ENCODE measurements at places on chromosomes 1 and 21.

GRCh38 chr1:92538413-92539061 is 51.8 kb upstream of the GFI1 start:
- DNase-seq = no peak

- DNase-seq = no peak
Observed at GRCh38 chr1:43711524-43712386, 4.4 kb downstream of the ST3GAL3 start.

DNA sequence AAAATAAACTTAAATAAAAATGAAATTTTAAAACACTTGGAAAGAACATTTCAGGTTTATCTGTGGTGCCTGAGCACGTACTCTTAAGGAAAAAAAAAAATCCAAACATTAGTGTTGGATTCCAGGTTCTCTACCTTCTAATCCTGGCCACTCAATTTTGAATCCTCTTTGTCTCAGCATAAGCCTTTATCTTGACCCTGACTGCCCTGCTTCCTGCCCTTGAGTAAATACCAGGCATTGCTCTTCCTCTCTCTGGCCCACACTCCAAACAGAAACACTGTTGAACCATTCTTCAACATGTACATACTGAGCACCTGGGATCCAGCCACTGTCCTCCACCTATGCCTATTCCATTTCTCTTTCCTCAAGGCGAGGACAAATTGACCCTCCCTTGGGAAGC is 11.4 kb upstream of the VANGL1 start:
- no peak for DNase-seq

DNA sequence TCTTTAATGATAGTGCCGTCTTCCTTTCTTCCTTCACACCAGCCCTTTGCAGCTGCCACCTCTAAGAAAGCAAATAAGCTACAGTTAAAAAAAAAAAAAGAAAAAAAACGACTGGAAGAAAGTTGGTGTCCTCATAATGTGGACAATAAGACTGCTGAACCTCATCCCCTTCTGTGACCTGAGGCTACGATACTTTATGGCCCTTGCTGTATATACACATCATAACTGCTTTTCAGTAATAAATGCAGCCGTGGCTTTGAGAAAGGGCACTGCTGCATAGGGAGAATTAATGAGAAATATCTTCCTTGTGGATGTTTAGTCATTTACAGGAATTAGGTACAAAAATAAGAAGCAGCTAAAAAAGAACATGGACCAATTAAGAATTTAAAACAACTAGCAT is 333.8 kb upstream of the ADGRL2 start:
- DNase-seq = no peak

GRCh38 chr1:222950892-222951291 is 136.1 kb downstream of the DISP1 start:
- no peak for DNase-seq

DNA sequence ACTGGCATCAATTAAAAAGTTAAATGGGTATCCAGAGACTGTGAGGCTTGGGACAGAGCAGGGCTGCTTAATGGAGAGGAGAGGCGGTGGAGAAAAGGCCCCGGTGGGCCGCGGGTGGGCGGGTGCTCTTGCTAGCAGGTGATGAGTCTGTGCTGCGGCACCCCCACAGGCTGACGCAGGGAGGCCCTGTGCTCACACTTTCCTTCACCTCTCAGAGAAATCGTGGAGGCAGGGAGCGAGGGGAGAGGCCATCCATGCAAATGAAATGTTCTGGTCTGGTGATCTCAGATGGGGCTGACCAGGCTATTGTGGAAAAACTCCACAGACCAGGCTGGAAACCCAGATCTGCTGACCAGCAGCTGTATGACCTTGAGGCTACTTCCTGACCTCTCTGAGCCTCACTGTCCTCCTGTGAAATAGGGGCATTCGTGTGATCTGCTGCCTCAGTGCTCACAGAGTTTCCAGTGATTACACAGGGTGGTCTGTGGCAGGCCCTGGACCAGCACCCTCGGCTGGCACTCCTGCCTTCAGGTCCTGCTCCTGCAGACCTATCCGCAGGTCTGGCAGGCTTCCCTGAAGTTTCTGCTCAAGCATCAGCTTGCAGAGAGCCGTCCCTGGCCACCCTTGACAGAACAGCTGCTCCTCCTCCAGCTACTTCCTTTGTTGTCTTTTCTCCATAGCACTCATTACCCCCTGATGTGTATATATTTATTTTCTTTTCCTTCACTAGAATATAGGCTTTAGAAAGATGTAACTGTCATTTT is 89.2 kb downstream of the BEND5 start:
- no peak for DNase-seq

GRCh38 chr1:21912038-21912758 is 24.9 kb downstream of the HSPG2 start:
- no peak for DNase-seq

DNA sequence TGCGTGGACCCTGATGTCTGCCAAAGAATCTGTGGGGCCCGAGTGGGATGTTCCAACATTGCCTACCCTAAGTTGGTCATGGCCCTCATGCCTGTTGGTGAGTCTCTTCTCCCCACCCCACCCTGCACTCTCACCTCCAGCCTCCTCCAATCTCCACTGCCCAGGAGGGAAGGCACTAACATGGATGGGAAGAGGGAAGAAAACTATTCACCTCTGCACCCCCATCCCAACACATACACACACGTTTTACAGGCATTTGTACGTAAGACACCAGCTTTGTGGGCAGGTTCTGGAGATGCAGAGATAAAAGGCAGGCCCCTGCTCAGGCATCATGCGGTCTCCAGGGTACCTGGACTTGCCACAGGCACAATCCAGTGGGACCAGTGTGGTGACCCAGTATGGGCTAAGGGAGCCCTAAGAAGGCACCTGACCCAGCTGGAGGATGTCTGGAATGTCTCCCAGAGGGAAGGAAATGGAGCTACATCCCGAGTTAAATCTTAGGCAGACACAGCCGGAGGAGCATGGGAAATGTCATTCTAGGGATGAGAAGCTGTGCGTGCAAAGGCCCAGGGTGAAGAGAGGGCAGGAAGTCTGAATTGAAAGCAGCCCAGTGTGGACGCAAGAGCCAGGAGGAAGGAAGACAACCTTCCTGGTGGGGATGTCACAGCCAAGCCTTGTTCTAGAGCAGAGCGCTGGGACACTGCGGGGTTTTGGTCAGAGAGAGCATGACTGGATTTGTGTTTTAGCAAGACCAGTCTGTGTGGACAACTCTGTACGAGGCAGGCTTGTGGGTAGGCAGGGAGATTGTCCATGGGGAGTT is 11.4 kb downstream of the SLC5A9 start:
- no peak for DNase-seq

GRCh38 chr1:67242016-67242415 is 65.7 kb upstream of the IL12RB2 start:
- DNase-seq = no peak

DNA sequence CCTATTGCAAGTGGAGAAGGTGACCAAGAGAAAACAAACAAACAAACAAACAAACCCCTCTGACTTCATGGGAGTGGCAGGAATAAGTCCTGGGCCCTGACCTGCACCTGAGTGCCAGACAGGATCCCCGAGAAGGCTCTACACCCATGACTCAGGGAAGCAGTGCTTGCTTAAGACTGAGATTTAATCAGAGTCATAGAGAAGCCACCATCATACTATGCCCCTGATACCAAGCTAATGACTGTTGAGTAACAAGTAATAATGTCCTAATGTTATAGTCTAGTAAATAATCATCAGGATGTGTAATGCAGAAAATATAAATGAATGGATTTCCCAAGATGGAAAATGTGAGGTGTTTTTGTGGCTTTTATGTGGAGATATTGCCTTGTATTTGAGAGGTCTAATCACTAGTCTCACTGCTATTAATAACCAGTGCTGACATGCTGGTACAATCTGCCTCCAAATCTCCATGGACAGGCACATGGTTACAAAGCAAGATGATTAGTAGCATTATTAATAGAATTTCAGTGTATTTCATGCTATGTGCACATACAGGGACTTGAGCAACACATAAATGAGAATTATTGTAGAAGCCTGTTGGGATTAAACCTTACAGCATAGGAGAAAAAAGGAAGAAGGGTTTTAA is 1290.9 kb downstream of the MRPL39 start:
- DNase-seq = no peak

- DNase-seq = no peak
Observed at GRCh38 chr21:22728091-22728490, 1729.9 kb downstream of the NCAM2 start.

- no peak for DNase-seq
Observed at GRCh38 chr1:12516741-12517140, 101.3 kb downstream of the DHRS3 start.

DNA sequence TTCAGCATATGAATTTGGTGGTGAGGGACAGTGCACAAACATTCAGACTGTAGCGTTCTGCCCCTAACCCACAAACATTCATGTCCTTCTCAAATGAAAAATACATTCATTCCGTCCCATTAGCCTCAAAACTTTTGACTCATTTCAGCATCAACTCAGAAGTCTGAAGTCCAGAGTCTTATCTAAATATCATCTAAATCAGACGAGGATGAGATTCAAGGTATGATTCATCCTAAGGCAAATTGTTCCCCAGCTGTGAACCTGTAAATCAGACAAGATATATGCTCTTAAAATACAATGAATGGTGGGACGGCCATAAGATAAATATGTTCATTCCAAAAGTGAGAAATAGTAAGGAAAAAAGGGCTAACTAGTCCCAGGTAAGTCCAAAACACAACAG is 1195.6 kb upstream of the ADGRL4 start:
- DNase-seq = no peak

DNA sequence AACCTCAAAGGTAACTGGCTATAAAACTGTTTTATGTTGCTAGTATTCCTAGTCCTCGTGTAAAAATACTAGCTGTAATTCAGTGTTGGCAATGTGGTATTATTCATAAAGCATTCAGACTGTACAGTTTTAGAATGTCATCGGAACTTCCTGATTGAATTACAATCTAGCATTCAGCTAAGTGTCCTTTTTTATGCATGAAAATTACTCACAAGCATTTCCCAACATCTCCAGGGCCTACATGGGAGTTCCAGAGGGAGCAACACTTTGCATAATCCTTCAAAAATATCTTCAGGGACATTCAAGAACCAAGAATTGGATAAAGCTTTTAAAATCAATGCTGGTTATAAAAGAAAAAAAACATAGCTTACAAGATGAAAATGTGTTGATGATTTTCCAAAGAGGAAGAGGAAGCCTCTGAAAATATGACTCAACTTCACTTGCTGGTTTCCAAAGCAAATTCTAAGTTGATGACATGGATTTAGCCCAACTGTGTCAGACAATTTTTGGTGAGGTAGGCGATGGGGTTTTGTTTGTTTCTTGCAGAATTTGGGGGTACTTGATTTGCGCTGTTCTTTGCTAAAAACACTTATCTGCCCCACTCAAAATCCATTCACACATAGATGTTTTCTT is 137.8 kb downstream of the SLC44A5 start:
- DNase-seq = no peak

- DNase-seq = no peak
Observed at GRCh38 chr1:33099290-33100118, 18.6 kb downstream of the AZIN2 start.

- DNase-seq = peak; percentile 20
Observed at GRCh38 chr21:45293220-45293725, 5.6 kb upstream of the POFUT2 start.

GRCh38 chr21:37341254-37341960 is 25.2 kb upstream of the DYRK1A start:
- DNase-seq = no peak

DNA sequence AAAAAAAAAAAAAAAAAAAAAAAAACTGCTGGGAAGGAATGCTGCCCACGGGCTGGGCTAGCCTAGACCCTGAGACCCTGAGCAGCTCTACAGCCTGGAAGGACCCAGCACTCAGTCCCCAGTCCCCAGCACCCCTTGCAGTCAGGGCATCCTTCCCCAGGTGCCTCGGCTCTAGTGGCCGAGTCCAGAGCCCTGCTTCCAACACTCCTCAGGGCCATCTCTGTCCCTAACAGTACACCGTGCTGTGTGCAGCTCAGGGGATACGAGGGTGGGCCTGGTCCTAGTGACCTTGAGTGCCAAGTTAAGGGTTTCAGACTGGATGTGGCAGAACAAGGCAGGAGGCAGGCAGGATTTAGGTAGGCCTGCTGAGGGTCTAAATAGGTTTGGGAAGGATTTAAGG is 50.2 kb upstream of the LRP8 start:
- no peak for DNase-seq

DNA sequence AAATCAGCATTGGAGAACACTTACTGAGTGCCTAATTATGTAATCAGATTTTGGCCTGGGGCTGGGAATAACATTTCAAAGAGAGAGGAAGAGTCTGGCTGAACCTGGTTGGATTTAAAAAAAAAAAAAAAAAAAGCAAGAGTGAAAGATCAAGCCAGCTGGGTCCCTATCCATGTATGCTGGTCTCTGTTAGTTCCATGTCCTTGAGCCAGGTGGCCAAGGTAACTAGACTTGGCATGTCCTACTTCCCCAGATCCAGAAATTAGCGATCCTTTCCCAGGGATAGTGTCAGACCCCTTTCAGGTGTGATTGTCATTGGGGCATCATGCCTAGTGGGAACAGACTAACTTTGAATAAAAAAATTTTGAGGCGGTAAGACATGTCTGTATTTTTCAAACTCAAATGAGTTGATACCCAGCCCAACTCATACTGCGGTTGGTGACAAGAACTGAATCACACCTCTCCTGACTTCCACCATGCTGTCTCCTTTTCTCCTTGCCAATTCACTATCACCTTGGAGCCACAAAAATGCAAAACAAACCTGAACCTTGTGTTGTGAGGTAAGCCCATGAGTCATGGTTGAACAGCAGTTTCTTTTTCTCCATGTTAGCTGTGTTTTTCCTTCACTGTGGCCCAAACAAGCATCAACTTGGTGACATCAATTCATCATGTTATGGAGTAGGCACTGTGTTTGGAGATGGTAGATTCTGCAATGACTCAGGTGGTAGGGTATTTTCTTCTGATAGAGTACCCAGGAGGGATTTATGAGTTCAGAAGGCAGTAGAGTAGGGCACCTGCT is 24.5 kb upstream of the PPP2R5A start:
- no peak for DNase-seq

GRCh38 chr1:22090867-22091266 is 38.4 kb downstream of the CDC42 start:
- no peak for DNase-seq

GRCh38 chr1:101079341-101079740 is 53.8 kb upstream of the DPH5 start:
- no peak for DNase-seq

DNA sequence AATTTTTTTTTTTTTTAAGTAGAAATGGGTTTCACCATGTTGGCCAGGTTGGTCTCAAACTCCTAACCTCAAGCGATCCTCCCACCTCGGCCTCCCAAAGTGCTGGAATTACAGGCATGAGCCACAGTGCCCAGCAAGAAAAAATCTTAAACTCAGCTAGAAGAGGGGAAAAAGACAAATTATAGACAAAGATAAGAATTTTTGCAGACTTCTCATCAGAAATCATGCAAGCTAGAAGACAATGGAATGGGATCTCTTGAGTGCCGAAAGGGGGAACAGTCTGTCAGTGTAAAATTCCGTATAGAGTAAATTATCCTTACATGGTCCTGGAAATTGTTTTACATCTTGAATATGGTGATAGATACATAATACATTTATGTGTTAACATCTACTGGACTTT is 294.4 kb downstream of the CAMTA1 start:
- DNase-seq = no peak

Data from colonic mucosa (tissue), 4 donors.